ENCODE measurements at places on chromosomes 7 and 10. TPM values are rescaled to one million over a fixed set of nuclear protein-coding genes. Genes with fewer than 3 reads are reported as not detected.

- no peak for DNase-seq
These were observed 43.7 kb upstream of the DGKI start for GRCh38 chr7:137890449-137890921.

- no peak for DNase-seq
These were observed 44.3 kb downstream of the IL6 start for GRCh38 chr7:22771194-22771871.

The CTNNA3 gene
- 1.1 TPM for total RNA-seq

GRCh38 chr10:34808801-34809745 is 6.0 kb downstream of the PARD3 start:
- no peak for DNase-seq

DNA sequence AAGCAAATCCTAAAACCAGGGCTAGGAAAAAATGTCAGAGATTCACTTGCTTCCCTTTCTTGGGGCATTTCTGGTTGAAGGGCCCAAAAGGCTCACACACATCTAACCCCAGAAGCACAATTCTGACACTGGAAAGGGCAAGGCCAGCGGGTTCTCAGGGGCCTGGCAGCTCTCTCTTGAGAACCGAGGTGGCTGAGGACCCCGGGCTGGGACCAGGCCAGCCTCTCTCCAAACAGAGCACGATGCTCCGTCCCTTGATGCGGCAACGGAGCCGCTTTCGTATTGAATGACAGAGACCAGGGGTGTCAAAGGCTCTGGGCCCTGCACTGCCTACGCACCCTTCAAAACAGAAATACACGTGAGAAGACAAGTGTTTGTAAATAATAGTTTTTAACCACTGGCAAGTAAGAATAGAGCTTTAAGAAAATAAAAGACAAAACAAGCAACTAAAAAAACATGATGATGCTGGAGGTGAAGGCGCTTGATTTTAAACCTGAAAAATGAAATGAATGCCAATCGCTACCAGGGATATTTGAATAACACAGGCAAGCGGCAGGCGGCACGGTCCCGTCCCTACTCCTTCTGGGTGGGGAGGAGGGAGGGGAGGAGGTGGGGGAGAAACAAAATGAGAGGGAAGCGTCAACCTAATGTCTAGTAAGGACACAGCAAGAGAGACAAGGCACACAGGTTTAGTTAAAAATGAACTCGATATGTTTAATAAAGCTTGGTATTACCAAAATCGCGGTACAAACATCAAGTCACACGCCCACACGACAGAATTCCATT is 68.0 kb downstream of the SLC29A4 start:
- no peak for DNase-seq

DNA sequence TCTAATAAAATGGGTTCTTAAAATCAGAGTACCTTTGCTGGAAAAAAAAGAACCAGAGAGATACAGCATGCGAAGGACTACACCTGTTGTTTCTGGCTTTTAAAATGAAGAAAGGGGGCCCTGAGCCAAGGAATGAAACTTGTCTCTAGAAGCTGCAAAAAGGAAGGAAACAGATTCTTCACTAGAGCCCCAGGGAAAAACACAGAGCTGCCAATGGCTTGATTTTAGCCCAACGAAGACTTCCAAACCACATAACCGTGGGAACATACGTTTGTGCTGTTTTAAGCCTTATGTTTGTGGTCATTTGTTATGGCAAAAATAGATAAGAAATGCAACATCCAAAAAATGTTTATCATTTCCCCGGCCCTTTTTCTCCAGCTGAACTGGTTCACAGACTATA is 780.0 kb downstream of the SORCS1 start:
- no peak for DNase-seq

- no peak for DNase-seq
These were observed 91.7 kb downstream of the CYP26A1 start for GRCh38 chr10:93165367-93165766.

DNA sequence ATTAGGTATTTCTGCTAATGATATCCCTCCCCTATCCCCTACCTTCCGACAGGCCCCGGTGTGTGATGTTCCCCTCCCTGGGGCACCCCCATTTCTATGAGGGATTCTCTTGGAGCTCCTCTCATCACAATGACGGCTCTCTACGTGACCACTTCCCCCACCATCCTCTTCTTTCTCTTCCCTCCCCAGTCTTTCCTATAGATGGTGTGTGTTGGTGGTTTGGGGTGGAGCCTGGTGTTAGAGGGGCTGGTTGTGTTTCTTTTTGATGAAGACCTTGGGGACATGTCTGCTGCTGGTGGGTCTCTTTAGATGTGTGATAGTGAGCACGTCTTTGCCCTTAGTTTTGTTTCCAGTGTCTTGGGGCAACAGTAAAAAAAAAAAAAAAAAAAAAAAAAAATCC is 28.6 kb downstream of the RPS24 start:
- DNase-seq = no peak

DNA sequence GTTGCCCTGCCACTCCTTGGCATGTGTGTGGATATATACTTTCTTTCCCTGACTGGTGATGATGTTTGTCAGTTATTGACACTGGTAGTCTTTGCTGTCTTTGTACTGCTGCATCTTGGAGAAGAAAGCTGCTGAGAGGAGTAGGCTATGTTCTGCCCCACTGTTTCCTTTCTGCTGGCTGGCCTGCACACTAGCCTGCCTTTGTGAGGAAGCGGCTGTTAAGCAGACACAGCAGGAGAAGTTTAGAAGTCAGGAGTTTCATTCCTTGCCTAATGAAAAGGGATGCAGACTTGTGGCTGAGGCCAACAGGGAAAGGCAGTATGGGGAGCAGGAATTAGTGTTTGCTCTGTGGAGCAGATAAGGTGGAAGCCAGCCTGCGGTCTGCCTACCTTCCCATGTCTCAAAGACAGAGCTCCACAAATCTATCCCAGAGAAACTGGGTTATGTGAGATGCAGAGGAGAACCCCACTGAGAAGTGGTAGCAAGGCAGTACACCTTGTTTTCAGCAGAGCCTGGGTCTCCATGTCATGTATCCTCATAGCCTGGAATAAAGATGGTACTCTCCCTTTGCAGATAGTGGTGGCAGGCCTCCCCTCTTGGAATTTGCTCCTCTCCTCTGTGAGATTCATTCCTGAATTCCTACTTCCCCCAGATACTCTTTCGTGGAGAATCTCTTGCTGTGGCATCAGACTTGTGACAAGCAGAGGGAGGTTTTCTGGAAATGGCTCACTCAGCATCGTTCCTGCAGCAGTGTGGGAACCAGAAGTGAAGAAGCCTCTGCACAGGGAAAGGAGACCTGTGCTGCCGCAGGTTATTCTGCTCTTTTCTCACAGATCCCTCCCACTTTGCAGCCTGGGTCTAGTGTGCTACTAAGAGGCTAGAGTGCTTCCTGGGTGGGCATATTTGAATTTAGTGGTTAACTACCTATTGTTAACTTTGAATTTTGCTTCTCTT is 130.2 kb downstream of the LRRC4 start:
- no peak for DNase-seq

The HMX3 gene
- not detected for total RNA-seq

The CFAP58 gene
- 0.55 TPM for total RNA-seq

- DNase-seq = no peak
These were observed 56.0 kb downstream of the THSD7A start for GRCh38 chr7:11776039-11776438.

DNA sequence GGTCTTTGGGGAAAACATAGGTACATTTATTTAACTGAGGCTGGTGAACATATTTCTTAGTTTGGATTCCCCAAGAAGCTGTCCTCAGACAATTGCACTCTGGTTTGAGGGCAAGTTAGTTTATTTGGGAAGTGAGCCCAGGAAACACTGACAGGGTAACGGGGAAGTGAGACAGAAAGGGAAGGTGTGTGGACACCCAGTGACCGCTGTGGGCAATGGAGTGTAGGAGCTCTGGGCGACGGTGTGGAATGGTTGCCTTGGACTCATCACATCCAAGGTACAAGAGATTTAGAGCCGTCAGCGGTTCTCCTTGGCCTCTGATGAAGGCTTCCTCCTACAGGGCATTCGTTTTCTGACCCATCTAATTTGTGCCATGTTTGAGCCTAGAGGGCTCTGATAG is 7.1 kb downstream of the MRC1 start:
- DNase-seq = no peak

DNA sequence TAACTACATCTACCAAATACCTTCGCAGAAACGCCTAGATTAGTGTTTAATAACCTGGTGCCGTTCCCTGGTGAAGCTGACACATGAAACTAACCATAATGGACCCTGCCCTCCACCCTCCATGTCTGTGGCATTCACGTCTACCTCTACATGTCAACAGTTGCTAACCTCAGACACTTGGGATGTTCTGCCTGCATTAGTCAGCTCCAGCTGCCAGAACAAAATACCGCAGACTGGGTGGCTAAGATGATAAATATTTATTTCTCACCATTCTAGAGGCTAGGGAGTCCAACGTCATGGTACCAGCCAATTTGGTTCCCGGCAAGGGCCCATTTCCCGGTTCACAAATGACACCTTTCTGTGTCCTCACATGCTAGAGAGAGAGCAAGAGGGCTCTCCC is 118.5 kb upstream of the CHST15 start:
- no peak for DNase-seq

- DNase-seq = no peak
These were observed 128.2 kb upstream of the CHST15 start for GRCh38 chr10:124221356-124222317.

DNA sequence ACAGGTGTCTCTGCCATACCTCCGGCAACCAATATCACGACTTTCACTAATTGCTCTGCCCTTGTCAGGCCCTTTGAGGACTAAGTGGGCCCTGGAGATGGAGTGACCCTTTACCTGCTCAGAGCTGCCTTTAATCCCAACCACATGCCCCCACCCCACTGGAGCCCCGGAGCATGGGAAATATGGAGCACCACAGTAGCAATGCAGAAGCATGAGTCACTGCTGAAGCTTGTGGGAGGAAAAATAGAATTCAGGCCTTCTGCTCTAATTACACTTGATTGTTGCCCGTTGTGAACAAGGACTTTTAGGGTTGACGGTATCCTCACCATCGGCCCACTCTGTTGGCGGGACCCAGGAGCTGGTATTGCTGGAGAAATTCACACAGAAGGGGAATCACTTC is 52.5 kb upstream of the FRMD4A start:
- DNase-seq = no peak

The EPHB6 gene
- 55.9 TPM for total RNA-seq

DNA sequence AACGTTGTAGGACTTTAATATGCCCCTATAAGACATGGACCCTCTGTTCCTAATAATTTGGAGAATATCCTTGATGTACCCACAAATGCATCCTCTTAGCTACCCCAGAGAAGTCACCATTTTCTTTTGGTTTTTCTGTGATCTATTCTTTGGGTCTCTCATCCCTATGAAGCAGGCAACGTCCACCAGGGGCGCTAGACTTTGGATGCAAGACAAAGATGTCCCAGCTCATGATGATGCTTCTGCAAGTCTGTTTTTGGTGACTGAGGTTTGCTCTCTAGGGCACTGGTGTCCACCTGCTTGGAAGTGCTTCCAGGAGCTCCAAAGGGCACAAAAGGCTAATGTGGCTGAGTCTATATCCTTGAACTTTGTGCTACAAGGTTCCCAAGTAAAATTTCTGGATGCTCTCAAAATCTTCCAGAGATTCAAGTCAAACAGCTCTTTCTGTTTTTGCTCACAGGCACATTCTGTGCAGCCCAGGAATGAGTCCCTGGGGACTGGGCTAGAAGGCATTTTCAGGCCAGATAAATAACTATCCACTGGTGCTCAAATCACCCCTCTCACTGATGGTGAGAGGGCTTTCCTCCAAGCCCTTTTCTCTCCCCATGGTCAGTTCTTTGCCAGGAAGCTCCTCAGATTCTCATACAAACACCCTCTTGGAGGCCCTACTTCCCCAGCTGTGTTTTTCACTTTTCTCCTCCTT is 166.4 kb downstream of the C7orf25 start:
- DNase-seq = no peak

DNA sequence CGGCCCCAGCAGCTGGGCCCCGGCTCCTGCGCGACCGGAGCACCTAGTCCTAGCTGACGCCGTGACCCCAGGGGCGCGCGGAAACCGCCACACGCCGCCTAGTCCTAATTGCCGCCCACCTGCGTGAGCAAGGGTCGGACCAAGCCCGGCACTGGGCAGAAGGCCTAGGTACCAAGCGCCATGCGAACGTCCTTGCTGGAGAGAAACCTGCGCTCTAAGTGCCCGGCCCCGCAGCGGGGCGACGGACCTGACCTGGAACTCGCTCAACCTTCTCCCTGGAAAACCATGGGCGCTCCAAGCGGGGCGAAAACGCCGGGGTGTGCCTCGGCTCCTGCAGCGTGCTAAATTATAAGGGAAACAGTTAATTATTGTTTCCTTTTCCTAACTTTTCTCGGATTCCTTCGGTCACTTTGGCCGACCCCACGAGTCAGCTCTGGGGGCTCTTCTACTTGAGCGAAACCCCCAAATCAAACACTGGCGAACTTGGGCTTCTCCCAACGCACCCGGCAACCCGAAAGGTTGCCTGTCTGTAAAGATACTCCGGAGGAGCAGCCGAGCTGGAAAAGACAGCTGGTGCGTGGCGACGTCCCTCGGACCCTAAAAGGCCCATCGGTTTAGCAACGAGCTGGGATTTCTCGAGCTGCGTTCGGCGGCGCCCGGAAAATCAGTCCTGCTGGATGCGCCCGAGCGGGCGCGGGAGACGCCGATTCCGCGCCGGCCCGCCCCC is 5.3 kb upstream of the EBF3 start:
- no peak for DNase-seq

- DNase-seq = peak; percentile 57
These were observed 109.6 kb upstream of the MTPN start for GRCh38 chr7:136086712-136087111.

The MUC12 gene
- total RNA-seq = 2.1 TPM

The POT1 gene
- total RNA-seq = 30.9 TPM

DNA sequence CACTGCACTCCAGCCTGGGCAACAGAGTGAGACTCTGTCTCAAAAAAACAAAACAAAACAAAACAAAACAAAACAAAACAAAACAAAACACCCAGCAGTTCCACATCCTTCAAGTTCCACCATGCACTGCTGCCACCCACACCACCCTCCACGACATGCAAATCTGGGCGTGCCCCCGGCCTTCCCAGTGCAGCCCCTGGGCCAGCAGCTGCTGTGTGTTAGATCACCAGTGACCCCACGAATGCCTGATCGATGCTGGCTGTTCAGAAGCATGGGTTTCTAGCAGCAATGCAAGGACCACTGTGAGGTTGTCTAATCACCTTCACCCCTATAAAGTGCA is 36.3 kb downstream of the ELFN1 start:
- peak; percentile 29 for DNase-seq

The CC2D2B gene
- total RNA-seq = 7.0 TPM

DNA sequence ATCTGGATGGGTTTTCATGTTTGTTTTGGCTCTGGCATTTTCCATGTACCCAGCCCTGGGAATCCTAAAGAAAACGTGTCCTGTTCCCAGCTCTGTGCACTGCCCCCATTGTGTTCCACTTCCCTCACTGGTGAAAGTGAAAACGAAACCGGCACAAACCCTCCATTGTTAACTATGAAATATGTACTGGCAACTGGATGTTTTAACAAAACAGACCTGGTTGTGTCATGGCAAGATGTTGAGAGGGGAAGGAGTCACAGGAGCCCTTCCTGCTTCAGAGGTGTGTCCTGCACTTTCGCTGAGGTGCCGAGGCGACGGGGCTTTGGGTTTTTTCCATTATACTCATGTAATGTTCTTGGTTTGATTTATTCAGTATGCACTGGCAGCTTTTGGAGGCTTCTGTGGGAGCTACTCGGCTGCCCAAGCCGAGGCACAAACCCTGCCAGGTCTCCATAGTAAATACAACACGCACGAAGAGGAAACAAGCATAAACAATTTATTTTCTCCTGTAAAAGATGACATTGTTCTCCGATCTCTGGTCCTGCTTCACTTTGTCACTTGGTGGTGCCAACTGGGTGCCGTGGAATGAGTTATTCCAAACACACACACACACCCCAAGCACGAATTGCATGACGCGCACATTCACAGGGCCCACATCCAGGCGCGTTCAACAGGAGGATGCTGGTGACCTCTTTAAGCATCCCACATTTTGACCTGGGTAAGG is 118.2 kb downstream of the CDK6 start:
- DNase-seq = peak; percentile 59
